ENCODE measurements at places on chromosomes 5 and 9. TPM values are rescaled to one million over a fixed set of nuclear protein-coding genes. Genes with fewer than 3 reads are reported as not detected.

The ACOT12 gene
- not detected for total RNA-seq

The CDX1 gene
- not detected for total RNA-seq

The ERCC6L2 gene
- 47.2 TPM for total RNA-seq

The TAF1L gene
- not detected for total RNA-seq

The TTC23L gene
- total RNA-seq, result not detected

The GALT gene
- 114 TPM for total RNA-seq

DNA sequence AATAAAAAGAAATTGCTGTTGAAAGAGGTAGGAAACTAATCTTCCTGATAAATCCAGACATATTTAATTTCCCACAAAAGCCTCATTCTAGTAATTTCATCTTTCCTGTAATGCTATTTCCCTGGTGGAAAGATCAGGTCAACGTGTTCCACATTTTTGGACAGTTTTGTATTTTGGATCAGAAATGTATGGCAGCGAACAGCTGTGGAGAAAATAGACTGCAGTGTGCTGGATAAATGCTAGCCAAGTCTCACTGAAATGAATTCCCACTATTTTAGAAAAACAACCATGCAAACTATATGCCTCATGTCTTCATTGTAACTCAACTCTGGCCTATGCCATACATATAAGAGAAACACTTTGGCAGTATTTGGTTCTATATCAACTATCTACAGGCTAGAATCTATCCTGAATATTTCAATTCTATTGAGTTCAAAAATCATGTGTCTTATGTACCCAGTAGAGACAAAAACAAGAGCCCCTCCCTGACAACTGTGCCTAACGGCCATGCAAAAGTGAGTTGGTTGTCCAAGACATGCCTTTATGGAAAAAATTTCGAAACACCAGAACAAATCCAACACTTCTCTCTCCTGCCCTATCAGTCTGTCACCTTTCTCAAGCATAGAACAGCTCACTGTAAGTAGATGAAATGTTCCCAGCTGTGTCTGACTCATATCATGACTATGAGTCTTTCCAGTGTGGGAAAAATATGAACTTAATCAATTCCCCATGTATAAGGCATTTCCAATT, 191.3 kb upstream of the NREP start:
- no peak for DNase-seq

DNA sequence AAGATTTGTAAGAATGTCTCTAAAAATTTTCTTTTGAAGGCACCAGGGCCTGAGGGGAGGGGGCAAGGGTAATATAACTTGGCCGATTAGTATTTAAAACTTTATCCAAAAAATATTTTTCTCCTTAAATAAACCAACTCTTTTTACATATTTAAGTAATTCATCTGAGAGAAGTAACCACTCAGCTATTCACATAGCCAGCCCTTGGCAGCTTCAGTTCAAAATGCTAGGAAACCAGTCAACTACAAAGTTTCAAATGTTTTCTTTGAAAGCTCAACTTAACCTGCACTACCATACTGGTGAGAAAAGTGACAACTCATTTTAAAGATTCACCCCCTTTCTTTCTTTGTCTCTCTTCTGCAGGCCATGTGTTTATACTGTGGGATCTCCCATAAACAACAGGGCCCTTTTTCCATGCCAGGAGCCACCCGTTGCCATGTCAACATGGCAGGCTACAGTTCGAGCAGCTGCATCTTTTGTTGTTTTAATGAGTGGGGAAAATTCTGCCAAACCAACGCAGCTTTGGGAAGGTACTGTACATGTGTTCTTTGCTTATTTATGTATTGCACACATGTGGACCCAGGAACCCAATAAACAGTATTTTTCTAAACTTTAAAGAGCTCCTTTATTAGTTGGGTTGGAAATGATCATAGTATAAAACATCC, 46.3 kb downstream of the AOPEP start:
- DNase-seq, result no peak

GRCh38 chr5:160089531-160089930, 29.7 kb downstream of the PWWP2A start:
- DNase-seq, result no peak

GRCh38 chr9:121259935-121260334, 8.0 kb upstream of the GSN start:
- DNase-seq, result no peak

DNA sequence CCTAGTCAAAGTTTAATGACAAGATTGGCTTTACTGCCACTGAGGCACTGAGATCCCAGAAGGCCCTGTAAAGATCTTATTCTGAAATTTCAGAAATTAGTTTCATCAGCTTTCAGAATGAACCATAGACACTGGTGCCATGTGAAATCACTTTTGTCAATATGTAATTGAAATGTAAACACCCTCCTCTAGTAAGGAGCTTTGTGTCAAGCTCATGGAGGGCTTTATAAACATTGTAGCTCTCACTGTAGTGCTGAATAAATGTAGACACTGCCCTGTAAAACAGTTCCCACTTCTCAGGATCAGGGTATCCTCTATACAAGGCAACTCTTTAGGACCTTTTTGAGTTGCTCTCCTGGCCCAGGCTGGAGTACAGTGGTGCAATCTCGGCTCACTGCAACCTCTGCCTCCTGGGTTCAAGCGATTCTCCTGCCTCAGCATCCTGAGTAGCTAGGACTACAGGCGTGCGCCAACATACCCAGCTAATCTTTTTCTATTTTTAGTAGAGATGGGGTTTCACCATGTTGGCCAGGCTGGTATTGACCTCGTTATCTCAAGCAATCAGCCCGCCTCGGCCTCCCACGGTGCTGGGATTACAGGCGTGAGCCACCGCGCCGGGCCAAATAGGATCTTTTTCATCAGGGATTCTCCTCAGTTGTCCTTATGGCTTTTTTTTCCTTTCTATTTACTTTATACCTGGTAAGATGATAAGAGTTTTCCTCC, 1823.9 kb upstream of the CDH9 start:
- DNase-seq, result no peak

DNA sequence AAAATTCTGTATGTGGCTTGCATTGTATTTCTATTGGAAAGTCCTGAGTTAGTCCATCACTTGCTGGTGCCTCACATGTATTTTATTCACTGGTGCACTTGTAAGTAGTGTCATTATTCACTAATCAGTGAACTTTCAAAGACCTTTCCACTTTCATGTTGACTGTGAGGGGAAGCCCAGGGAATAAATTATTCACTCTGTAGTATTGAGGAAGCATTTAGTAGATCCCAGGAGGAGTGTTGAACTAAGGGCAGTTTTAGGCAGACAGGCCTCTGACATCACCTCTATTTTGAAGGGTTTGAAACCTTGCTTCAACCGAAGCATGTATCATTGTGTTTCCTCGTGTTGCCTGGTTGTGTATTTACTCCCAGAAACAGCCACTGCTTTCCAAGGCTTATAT, 705.4 kb upstream of the RIOK2 start:
- no peak for DNase-seq

DNA sequence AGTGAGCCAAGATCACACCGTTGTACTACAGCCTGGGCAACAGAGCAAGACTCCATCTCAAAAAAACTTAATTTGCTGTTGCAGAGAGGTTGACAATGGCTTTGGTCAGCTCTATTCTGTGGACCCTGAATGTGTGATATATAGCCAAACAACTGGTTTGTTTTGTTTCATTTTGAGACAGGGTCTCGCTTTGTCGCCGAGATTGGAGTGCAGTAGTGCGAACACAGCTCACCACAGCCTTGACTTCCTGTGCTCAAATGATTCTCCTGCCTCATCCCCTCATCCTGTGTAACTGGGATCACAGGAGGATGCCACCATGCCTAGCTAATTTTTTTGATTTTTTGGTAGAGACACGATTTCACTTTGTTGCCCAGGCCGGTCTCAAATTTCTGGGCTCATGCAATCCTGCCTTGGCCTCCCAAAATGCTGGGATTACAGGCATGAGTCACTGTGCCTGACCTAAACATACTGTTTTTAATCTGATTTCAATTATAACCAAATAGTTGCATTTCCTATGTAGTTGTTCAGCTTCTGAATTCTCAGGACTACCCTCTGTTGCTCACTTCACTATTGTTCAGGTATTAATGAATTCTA, 9.8 kb downstream of the RNF183 start:
- no peak for DNase-seq

- DNase-seq, result no peak
Observed at GRCh38 chr5:177984584-177985206, 11.3 kb downstream of the PROP1 start.

GRCh38 chr9:129235041-129235930, 57.2 kb upstream of the IER5L start:
- no peak for DNase-seq

DNA sequence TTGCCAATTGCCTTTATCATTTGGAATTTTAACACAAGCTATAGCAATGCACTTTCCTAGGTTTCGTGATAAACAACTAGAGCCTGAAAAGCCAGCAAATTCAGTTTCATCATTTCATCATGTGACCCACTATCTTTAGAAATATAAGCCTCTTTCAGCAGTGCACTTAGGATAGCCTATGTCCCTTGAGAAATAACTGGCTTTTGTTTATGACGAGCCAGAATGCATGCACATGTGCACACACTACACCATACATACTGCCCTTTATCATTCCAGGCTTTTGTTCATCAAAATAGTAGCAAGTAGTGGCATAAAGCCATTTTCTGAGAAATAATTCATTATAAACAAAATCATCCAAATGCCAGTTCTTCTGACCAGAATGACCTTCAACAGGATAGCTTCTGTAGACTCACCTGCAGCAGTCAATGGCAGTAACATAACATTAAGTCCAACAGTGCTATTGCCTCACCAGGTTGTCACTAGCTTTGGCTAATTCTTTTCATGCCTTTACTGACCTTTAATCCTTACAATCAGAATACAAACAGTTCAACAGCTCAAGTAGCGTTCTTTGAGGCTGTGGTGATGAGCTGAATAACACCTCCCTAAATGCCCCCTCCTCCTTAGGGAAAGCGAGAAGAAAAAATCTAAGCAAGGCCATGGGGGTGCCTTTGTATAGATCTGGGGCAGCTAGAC, 132.3 kb upstream of the SMARCA2 start:
- DNase-seq, result no peak

GRCh38 chr5:95808686-95809413, 13.7 kb downstream of the GLRX start:
- DNase-seq, result peak; percentile 90

GRCh38 chr5:141491323-141492167, 2.7 kb downstream of the PCDHGC5 start:
- no peak for DNase-seq

- no peak for DNase-seq
Observed at GRCh38 chr9:116267021-116267420, 113.4 kb downstream of the PAPPA start.

- no peak for DNase-seq
Observed at GRCh38 chr9:116447934-116448333, 239.2 kb upstream of the TRIM32 start.

DNA sequence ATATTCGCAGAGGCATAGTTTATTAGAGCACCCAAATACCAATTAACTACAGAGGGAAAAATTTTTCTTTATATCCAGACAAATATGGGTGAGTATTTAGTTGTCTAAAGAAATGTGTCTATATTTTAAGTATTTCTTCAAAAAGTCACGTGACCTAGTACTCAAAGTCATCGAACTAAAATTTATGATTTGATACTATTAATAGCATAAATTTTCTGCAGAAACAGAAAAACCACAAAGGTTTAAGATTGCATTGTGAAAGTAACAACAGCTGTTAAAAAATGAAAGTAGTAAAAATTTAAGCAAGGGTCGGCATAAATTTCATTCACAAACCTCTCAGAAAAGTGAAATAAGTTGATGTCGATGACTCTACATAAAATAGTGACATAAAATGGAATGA, 323.9 kb upstream of the RORB start:
- no peak for DNase-seq

- no peak for DNase-seq
Observed at GRCh38 chr5:33595303-33595702, 154.5 kb downstream of the TARS1 start.

GRCh38 chr9:132184124-132184523, 22.3 kb downstream of the NTNG2 start:
- no peak for DNase-seq

- DNase-seq, result no peak
Observed at GRCh38 chr5:17897776-17898175, 263.5 kb downstream of the TAF11L14 start.
